CD14-positive monocyte (primary cell): ENCODE measurements at places on chromosomes 7 and 10.

- peak; percentile 63 for DNase-seq
These were observed 39.3 kb downstream of the FAS start for GRCh38 chr10:89029785-89030437.

DNA sequence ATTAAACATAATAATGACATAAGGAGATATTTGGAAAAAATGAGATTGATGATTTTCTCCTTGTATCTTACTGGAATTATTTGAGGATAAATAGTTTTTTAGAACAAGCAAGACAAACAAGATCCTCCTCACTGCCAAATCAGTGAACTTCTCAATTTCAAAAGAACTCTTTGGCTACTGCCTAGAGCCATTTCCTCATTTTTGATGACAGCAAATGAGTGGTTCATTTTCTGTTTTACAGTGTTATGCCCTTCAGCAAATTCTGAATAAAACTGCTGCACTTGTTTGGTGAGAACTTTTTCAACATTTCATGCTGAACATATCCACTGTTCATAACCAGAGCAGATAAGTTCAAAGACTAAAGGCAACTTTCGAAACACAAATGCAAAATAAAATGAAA lies 42.5 kb upstream of the AHR start:
- DNase-seq, result peak; percentile 47

DNA sequence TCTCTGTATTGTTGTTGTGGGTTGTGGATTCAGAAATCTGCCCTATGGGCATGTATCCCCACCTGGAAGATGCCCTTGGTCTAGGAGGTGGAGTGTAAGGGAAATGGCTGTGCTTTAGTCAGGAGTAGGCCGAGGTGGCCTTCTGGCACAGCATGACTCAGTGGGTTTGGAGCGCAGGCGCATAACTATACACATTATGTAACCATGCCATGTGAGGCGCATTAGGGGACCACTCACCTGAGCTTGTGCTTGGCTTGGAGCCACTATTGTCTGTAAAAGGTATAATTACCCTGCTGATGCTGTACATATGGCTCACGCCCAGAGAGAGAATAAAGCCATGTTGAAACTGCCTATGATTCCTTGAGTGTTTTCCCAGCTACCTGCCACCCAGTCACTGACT lies 20.6 kb upstream of the ADAMTS14 start:
- no peak for DNase-seq

DNA sequence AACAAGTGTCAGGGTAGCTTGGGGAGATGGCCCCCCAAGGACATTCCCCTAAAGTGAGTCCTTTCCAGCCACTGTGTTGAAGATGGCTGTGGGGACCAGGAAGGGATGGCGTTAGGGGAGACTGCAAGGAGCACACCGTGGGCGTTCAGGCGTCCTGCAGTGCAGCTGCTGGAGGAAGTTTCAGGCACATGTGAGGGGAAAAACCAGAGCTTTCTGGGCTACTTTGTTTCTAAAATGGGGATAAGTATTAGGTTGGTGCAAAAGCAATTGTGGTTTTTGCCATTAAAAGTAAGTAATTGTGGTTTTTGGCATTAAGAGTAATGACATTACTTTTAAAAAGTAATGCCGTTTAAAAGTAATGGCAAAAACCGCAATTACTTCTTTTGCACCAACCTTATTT lies 14.3 kb downstream of the PRF1 start:
- DNase-seq, result no peak

- DNase-seq, result no peak
These were observed 798.6 kb downstream of the GATA3 start for GRCh38 chr10:8853048-8853447.

- peak; percentile 59 for DNase-seq
These were observed 369 bp upstream of the SCIN start for GRCh38 chr7:12570168-12570533.

DNA sequence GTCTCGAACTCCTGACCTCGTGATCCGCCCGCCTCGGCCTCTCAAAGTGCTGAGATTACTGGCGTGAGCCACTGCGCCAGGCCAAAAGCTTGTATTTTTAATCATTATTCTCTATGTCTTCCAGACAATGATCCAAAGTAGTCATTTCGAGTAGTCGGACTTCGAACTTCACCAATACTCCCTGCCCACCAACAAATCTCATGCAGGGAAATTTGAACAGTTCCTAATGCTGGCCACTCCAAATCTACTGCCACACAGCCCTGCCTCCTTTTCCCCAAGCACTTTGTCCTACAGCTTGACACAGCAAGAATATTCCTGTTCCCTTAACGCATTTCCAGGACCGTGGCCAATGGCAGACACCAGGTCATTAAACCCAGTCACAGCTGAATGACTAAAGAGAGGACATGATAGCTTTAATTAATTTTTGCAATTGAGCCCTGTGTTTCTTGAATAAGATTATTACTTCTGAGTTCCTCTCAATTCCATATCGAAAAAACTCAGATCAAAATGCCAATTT lies 142.3 kb upstream of the NRP1 start:
- DNase-seq, result no peak
